GM04503 (cell line): ENCODE measurements at places on chromosomes 16 and 17.

GRCh38 chr17:78971756-78972506 is 7.8 kb downstream of the LGALS3BP start:
- no peak for DNase-seq

GRCh38 chr16:50709061-50709684 is 15.8 kb downstream of the NOD2 start:
- DNase-seq, result no peak

- no peak for DNase-seq
These were observed 17.4 kb upstream of the ZNHIT3 start for GRCh38 chr17:36468903-36469635.

DNA sequence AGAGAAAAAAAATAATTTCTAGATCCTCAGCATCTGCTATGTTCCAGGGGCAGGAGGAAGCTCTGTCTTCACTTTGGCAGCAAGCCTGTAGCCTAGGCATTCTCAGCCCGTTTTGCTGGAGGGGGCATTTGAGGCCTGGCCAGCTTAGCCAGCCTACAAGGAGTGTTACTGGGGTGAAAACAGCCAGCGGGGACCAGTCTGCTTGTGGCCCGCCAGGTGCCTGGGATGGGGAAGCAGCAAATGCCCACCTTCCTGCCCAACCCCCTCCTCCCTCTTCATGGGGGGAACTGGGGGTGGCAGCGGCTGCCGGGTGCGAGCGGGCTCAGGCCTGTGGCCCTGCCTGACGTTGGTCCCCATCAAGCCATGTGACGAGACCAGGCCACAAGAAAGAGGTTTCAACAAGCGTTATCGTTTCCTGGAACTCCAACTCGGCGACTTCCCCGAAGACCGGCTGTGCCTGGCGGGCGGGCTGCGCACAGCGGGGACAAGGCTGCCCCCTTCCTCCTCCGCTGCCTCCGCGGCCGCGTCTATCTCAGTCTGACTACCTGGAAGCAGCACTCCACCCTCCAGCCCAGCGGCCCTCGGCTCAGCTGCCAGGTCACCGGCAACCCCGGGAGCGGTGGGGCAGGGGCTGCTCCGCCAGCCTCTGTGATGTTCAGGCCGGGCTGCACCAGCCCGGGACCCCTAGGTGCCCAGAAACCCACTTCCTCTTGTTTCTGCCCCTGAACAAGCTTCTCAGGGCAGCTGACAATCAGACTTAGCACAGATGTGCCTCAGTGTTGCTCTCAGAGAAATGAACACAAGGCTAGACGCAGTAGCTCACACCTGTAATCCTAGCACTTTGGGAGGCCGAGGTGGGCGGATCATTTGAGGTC is 22.9 kb downstream of the SOCS1 start:
- no peak for DNase-seq

DNA sequence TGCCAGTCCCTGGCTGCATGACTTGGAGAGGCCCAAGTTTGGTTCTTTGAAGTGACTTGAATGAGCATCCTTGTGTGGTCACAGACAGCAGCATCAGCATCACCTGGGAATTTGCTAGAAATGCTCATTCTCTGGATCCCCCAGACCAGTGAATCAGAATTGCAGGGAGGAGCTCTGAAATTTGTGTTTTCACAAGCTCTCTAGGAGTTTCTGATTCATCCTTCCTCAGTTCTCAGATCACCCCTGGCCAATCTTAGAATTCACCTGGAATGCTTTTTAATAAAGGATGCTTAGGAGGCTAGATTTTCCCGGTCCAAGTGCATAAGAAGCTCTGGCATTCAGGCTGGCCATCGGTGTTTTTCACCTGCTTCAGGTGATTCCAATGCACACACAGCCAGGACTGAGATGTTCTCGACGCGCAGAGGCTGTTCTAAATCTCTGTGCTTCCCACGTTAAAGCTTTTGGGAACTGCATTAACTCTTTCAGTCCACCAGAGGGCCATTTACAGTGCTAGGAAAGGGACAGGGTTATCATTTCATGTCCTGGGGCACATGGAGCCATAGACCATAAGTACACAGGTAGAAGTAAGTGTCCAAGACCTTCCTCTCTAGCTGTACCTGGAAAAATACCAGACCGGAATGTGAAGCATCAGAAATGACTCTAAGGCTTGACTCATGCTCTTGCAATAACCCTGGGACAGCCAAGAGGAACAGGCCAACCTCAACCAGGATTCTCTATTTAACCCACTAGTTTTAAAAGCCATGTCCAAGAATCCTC is 85.7 kb upstream of the XYLT1 start:
- DNase-seq, result no peak

DNA sequence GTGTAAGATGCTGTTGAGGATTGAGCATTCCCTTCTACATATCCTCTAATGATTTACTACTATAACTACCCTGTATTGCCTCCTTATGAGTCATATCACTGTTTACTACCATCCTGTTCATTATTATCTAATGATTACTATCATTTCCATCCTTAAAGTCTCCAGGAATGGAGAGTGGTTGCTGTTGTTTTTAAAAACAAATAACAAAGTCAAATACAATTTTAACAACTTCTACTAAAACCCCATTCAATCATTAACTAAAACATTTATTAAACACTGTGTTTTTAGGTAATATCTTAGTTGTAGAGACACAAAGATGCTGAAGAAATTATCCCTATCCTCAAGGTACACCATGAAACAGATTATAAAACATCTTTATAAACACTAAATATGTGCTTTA is 126.9 kb downstream of the BRIP1 start:
- DNase-seq, result no peak

- DNase-seq, result peak; percentile 5
These were observed 520.3 kb upstream of the CDH5 start for GRCh38 chr16:65846210-65846602.

- DNase-seq, result no peak
These were observed 5.1 kb upstream of the KIFC3 start for GRCh38 chr16:57807252-57807967.

DNA sequence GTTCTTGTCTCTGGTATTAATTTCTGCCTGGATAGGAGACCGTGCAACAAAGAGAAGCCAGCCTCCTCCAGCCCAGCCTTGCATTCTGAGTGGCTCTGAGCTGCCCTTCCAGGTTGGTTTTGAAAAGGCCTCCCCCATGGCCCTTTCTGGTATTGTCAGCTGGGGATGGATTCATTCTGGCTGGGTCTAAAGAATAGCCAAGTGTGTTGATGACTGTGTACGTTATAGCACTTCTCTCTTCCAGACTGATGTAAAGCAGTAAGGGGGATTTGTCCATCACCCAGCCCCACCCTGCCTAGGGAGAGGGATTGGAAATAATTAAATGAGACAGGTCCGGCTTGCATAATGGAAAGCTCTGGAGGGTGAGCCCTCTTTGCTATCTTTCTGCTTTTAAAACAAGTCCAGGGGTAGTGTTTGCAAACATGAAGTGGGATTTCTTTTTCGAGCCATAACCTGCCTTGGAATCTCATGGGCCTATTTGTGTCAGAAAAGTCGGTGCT is 146.4 kb downstream of the MSI2 start:
- DNase-seq, result no peak

GRCh38 chr16:31409433-31409832 is 16.3 kb downstream of the ITGAD start:
- DNase-seq, result no peak

DNA sequence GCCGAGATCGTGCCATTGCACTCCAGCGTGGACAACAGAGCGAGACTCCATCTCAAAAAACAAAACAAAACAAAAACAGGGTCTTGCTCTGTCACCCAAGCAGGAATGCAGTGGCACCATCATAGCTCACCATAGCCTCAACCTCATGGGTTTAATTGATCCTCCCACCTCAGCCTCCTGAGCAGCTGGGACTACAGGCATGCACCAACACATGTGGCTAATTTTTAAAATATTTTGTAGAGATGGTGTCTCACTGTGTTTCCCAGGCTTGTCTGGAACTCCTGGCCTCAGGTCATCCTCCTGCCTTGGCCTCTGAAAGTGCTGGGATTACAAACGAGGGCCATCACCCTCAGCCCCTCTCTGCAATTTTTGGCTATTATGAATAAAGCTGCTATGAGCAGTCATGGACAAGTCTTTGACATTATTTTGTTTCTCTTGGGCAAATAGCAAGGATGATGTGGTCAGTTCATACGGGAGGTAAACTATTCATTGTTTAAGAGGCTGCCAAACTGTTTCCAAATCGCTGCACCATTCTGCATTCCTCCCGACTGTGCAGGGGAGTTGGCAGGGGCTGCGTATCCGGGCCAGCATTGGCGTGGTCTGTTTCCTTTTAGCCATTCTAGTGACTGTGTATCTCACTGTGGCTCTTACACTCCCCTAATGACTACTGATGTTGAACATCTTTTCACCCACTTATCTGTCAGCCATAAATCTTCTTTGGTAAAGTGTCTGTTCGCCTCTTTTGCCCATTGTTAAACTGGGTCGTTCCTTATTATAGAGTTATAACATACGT is 21.1 kb downstream of the EIF4A3 start:
- DNase-seq, result peak; percentile 65

DNA sequence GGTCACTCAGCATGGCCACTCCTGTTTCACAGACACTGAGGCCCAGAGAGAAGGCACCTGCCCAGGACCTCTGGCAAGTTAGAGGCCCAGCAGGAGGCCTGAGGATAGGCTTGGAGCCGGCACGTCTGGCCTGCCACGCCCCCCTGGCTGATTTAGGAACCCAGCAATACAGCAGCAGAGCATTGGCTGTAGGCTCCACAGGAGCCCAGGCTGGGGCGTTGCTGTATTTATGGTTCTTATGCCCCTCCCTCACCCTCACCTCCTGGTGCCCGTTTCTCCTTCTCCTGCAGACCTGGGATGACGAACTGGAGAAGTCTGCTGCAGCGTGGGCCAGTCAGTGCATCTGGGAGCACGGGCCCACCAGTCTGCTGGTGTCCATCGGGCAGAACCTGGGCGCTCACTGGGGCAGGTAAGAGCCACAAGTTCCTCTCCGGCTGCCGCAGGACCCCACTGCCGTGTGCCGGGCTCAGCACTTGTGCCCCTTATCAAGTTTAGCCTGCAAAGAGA is 25.8 kb downstream of the CRISPLD2 start:
- DNase-seq, result no peak

DNA sequence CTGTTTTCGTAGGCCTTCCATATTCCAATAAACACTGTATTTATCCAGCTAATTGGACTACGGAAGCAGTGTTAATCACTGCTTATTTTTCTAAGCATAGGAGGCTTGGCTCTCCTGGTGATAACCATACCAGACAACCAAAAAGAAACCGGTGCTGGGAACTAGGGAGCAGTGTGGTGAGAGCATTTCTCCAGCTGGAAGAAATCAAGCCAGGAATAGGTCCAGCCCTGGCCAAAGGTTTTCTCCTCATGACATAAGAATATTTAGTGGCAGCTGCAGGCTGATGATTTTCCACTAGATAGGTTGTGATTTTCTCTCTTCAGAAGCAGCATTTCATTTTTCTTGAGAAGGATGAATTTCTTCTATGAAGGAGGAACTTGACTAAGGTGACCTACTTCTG is 141.5 kb downstream of the TRIM37 start:
- DNase-seq, result no peak

GRCh38 chr17:15920758-15921239 is 24.1 kb upstream of the ADORA2B start:
- peak; percentile 77 for DNase-seq

DNA sequence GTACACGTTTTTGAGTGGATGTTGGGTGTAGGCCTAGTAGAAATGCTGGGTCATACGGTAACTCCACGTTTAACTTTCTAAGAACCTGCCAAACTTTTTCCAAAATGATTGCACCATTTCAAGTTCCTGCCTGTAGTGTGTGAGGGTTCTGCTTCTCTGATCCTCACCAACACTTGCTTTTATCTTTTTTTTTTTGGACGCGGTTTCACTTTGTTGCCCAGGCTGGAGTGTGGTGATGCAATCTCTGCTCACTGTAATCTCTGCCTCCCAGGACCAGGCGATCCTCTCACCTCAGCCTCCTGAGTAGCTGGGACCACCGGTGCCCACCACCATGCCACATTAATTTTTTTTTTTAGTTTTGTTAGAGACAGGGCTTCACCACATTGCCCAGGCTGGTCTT is 23.5 kb downstream of the ZNF750 start:
- no peak for DNase-seq

DNA sequence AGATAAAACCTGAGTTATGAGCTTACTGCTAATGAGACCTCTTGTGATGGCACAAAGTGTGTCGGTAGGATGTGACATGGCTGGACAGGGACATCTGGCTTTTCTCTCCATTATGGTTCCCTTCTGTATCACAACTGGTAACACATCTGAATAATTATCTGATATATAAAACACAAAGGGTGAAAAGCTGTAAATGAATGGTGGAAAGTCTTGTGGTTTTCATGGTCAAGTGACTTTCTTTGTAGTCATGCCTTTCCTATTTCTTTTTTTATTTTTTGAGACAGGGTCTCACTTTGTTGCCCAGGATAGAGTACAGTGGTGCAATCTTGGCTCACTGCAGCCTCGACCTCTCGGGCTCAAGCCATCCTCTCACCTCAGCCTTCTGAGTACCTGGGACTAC is 35.3 kb upstream of the ZFHX3 start:
- no peak for DNase-seq

- no peak for DNase-seq
These were observed 39.4 kb downstream of the IRX5 start for GRCh38 chr16:54970016-54970415.

GRCh38 chr17:38617967-38618760 is 12.4 kb upstream of the SRCIN1 start:
- DNase-seq, result no peak

GRCh38 chr17:68854452-68854851 is 100.7 kb downstream of the ABCA8 start:
- no peak for DNase-seq

DNA sequence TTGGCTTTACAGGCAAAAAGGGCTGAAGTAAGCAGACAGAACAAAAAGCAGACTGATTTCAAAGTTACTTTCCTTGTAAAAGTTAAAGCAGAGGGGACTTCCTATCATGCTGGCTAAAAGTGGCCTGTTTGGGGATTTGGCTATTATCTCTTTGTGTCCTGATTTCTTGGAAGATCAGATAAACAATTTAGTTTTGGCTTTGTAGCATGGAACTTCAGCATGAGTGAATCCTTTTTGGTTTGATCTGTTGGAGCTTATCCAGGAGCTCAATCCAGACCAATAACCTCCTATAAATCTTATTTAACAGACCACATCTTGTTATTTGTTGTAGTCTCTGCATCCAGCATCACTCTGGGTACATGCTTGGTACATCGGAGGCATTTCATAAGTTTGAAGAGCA is 8.9 kb upstream of the RNF112 start:
- no peak for DNase-seq

- no peak for DNase-seq
These were observed 27.2 kb downstream of the LLGL2 start for GRCh38 chr17:75552425-75553294.

DNA sequence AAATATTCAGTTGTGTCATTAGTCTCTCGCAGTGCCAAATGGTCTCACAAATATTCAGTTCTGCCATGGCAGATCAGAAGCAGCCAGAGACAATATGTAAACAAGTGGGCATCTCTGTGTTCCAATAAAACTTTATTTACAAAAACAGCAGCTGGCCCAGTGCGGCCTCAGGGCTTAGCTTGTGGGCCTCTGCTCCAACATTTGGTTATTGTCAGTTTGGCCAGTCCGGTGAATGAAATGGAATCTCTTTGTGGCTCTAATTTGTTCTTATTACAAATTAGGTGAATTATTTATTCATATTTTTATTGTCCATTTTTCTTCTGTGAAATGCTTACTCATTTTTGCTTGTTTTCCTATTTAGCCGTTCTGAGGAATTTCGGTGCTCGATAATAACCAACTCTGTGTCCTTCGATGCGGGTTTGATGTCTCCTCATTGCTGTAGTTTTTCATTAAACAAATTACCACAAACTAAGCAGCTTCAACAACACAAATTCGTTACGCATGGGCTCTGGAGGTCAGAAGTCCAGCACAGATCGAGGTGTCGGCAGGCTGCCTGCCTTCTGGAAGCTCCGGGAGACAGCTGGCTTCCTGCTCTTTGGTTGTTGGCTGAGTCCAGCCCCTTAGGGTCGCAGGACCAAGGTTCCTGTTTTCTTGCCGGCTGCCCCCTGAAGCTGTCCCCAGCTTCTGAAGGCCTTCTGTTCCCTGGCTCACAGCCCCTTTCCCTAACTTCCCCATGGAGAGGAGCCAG is 4.1 kb upstream of the SLC38A10 start:
- DNase-seq, result no peak
